ENCODE measurements at places on chromosomes 2 and 18.

- DNase-seq = no peak
Measured at GRCh38 chr2:196914867-196915460, 11.5 kb downstream of the PGAP1 start.

DNA sequence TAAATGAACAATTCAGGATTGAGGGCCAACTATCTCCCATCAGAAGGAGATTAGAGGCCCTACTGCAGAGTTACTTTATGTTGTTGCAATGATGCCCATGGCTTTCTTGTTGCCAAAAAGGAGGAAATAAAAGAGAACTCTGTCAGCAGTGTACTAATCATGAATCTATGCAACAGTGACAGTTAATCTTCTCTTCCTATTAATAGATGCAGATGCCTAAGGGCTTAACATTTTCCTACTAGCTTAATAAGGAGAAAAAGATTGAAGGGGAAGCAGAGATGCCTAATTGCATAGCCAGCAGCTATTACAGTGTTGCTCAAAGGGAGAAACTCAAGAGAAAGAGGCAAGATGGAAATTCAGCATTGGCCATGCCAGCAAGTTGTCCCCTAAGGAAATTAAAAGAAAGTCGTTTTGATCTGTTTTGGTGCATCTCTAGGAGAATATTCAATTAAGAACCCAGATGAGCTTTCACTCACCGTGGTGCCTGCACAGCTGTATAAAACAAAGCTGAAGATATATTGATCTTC, 107.1 kb upstream of the KCNJ3 start:
- DNase-seq = no peak

- peak; percentile 21 for DNase-seq
Measured at GRCh38 chr2:84495539-84496146, 20.7 kb upstream of the DNAH6 start.

DNA sequence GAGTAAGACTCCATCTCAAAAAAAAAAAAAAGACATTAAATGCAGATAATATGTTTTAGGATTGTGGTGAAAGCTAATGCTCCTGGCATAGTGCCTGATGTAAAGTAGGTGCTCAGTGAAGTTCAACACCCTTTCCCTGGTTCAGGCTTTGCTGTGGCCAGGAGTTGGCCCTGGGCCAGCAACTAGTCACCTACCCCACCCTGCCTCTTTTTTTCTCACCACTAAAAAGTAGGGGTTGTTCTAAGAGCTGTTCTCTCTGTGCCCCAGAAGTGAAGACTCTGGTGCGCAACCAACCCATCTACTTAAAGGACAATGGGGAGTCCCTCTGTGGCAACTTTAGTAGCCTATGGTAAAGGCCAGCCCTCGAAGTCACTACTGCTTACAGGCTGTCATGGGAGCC, 75.9 kb downstream of the DNMT3A start:
- no peak for DNase-seq

DNA sequence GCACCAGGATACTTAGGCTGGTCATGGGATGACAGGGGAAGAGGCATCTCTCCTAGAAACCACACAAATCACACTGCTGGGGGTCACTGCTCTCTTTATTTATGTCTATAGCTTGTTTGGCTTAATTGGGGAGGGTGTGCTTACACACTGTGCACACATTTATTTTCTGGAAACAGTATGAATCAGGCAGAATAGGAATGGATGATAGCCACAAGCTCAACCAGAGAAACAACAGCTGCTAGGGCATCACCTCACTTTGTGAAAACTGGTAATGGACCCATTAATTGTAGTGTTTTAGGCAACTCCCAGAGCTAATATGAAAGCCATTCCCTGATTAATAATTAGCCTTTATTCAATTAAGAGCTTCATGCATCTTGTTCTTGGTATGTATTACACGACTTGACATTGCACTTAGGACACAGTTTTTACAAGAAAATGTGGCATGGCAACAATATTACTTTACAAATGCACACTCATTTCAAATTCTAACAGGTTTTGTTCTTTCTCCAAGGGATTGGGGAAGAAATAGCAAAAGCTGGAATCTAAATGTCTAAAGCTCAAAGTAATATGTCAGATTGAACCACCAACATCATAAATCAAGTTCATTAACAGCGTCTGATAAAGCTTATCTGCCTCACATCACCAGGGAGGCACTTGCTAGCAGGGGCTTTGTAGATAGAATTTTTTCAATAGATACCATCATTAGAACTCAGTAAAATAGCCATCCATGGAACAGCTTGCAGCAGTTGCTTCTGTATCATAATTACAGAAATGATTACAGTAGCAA, 361.9 kb upstream of the FSHR start:
- no peak for DNase-seq

GRCh38 chr2:108315444-108315934, 26.8 kb downstream of the SULT1C2 start:
- no peak for DNase-seq
